ENCODE measurements at places on chromosomes 6 and 20. TPM values are rescaled to one million over a fixed set of nuclear protein-coding genes. Genes with fewer than 3 reads are reported as not detected.

Gene CUL7
- total RNA-seq: 52.4 TPM

Gene CRISP1
- not detected for total RNA-seq

Gene EYS
- under 0.01 TPM for total RNA-seq

Gene HLA-DPA1
- 1.9 TPM for total RNA-seq

Gene UST
- total RNA-seq: 26.8 TPM
